ENCODE measurements at places on chromosomes 5 and 9.

DNA sequence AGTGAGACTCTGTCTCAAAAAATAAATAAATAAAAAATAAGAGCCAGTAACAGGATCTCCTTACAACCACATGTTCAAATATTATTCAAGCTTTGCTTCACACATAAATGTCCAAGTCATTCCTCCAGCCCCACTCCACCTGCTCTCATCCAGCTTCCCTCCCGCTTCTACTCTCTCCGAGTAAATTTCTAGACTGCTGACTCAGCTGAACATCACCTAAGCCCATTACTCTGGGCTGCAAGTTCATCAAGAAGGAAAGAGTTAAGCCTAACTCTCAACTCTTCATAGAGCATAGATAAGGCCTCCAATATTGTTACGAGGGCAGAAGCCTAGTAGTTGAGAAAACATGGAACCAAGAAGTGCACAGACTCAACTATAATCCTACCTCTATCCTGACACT is 300.2 kb downstream of the FBXL17 start:
- DNase-seq = no peak

- no peak for DNase-seq
Measured at GRCh38 chr9:74533253-74533652, 36.1 kb downstream of the RORB start.

- DNase-seq = no peak
Measured at GRCh38 chr5:367358-368130, 46.0 kb downstream of the AHRR start.

DNA sequence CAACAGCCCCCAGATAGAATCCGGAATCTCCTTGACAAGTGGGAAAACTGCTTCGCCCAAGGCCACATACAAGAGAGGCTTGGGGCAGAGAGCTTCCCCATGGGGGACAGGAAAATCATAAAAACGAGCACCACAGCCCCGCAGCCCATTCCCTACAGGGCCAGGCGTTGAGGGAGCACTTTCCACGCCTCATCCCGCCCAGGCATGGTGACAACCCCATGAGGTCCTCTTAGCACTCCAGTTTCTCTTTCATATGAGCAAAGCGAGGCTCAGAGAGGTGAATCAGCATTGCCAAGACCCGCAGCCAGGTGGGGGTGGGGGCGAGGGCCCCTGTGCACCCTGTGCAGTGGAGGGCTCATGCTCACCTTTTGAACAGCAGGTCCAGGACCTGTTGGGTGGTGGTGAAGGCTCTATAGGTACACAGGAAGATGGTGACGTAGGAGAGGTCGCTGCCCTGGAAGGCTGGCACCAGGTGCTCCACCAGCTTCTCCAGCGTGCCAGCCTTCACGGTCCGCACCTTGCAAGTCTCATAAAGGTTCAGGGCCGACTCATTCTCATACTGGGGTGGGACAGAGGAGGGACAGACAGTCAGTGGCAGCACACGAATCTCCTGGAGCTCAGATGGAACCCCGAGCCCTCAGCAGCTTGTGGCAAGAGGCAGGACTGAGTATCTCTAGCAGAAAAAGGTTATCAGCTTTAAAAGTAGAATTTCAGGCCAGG is 10.9 kb downstream of the RALGDS start:
- DNase-seq = no peak

- DNase-seq = no peak
Measured at GRCh38 chr9:130185490-130186031, 13.4 kb downstream of the NCS1 start.

- no peak for DNase-seq
Measured at GRCh38 chr9:37184905-37185867, 64.8 kb downstream of the ZCCHC7 start.

GRCh38 chr5:60649288-60649917 is 50.6 kb downstream of the DEPDC1B start:
- no peak for DNase-seq

DNA sequence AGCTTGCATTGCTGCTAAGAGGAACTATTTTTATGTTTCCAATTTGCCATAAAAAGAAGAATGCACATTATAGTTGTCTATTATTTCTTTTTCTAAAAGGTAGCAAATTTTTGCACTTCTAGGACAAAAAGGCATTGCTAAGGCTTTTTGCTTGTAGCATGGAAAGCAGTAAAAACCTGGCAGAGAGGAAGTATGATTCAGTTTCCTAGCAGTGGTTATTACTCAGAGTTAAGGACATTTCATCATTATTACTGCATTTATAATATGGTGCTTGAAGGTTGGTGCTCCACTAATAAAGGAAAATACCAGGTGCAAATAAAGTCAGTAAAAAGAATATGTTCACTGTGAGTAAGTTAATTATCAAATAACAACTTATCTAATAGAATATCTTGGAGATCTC is 179.8 kb upstream of the PLPPR1 start:
- DNase-seq = no peak

- DNase-seq = no peak
Measured at GRCh38 chr5:179287071-179287470, 58.2 kb downstream of the ADAMTS2 start.

DNA sequence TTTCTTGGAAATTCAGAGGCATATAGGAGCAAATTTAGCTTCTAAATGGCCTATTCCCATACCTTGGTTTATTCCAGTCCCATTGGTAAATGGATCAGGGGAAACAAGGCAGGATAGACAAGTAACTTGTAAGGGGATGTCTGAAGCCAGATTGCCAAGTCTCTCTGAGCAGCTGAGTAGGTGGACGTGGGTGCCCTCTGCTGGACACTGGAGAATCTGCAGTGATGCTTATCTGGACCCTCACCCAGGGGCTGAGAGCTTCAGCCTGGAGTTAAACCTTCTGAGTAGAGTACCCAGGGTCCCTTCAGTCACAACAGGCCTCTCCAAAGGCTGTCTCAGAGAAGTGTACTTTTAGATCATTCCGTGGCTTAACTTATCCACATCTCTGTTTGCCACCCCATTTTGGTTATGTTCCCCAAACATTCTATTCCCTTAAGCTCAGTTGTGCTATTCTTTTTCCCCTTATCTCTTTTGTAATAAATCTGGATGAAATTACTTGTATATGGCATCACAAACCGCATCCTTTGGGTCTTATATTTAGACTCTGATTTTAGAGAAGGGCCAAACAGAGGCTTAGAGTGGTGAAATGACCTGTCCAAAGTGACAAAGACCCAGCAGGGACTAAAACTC is 218.3 kb upstream of the GLRA1 start:
- DNase-seq = peak; percentile 57

DNA sequence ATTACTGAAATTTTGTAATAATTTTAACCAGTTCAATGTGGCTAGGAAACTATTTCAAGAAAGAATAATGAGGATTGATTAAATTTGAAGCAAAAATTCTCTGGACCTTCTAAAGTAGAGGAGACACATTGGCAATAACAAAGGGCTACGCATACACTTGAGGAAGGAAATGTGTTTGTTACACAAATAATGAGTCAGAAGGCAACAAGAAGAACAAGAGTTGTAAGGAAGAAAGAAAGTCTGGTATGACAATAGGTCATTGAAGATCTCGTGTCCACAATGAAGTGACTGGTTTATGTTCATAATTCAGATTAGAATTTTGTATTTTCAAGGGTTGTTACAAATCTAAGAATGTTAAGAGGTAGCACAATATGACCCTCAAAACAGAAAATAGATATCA is 25.8 kb downstream of the ST8SIA4 start:
- DNase-seq = no peak

DNA sequence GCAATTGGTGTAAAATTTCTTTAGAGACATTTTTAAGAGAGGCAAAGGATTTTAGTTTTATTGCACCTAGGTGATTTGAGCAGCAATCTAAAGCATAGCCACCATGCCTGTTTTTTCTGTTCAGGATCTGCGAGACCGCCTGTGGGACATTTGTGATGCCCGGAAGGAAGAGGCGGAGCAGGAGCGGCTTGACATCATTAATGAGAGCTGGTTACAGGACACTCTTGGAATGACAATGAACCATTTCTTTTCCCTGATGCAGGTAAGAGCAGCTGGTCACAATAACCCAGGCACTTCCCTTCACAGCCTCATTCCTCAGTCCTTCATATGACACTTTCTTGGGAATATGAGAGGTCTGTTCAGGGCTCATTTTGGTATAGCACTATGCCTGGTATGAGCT is 103.2 kb upstream of the IL7R start:
- no peak for DNase-seq

GRCh38 chr9:95025213-95026147 is 292.0 kb downstream of the FANCC start:
- no peak for DNase-seq

- DNase-seq = no peak
Measured at GRCh38 chr5:139306628-139307379, 13.3 kb downstream of the MATR3 start.

- DNase-seq = no peak
Measured at GRCh38 chr9:134171316-134172197, 7.2 kb upstream of the RNU6ATAC start.

- DNase-seq = no peak
Measured at GRCh38 chr9:98154678-98155077, 35.7 kb upstream of the TRIM14 start.

- no peak for DNase-seq
Measured at GRCh38 chr9:93354451-93354850, 97.0 kb upstream of the FAM120A start.

DNA sequence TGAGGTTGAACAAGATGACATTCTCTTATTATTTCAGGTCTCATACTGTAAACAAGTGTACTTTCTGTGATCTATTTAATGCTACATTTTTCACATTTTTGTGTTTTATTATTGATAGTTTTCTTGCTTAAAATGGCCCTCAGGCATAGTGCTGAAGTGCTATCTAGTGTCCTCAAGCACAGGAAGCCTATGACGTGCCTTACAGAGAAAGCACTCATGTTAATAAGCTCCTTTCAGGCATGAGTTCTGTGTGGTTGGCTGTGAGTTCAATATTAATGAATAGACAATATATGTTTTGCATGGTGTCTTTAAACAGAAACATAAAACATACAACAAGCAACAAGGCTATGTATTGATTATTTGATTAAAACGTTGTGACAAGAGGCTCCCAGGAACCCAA is 450.1 kb downstream of the PLK2 start:
- DNase-seq = no peak

DNA sequence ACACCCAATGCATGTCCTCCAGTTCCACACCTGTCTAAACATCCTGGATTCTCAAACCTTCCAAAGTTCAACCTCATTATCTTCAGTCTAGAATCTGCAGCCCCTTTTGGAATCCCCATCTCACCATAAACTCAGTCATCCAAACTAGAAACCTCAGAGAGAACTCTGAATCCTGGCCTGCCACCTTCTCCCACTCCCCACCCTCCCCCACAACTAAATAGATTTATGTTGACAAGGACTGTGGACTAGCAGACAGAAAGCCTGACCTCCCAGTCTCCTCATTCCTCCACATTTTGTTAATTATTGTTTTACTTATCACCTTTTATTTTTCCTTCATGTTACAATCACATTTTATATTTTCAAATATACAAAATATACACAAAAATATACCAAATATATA is 76.6 kb downstream of the MEF2C start:
- DNase-seq = no peak

DNA sequence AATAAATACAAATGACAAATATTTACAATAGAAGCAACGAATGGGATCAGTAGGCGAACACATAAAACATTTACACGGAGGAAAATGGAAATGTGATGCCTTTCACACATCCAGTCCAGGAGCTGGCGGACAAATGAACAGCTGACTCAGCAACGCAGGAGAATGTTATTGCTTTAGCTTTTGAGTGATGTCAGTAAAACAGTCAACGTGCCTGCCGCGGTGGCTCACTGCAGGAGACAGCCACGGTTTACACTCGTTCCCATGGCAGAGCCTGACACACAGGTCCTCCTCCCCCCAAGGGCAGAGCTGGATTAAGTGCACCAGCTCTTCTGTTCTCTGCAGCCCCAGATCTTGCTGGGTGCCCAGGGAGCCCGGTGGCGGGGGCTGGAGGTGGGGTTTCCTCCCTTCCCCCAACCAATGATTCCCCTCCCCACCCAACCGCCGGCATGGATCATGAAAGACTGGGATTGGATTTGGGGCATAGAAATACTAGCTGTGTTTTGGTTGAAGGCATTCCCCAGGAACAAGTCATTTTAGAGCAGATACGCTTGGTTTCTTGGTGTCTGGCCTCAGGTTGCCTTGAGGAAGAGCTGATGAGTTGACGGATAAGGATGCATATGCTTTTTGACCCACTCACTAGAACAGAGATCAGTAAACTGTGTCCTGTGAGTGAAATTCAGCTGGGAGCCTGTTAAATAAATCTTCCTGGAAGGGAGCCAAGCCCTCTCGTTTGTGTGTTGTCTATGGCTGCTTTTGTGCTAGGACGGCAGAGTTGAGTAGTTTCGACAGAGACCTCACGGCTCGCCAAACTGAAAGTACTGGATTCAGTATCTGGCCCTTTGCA is 12.5 kb downstream of the STC2 start:
- no peak for DNase-seq

Data from hypothalamus (tissue), 51 donors.